ENCODE measurements at places on chromosomes 6 and 20.

DNA sequence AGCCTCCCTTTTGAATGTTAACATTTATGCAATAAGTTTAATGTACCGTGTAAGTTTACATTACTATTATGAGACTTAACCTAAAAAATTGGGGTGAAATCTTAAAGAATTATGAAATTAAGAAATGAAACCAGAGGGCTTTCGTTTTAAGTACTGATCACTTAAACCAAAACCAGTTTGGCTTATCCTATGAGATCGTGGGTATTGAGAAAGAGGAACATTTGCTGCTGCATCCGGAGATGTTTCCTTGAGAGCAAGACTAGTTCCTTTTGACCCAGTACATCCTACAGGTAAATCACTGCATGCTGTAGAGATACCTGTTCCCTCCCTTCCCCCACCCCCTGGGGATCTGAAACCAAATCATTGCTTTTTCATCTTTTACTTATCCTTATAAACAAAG is 201.3 kb downstream of the ESR1 start:
- peak; percentile 68 for DNase-seq

GRCh38 chr6:26057899-26058298 is 29.3 kb upstream of the HFE start:
- DNase-seq = no peak

DNA sequence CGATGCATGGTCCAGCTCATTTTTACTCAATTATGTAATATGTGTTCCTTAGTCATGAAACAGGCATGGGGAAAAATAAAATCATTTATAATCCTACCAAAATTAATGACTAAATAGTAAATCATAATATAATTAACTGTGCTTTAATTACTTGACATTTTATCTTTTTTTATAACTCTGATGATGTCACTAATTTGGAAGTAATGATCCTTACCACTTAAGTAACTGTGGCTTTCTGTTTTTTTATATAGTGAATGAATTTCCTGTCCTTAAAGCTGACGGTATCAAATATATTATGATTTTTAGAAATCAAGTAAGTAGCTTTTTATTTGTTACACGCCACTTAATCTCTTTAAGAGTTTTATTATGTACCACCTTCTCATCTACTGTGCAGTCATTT is 32.2 kb downstream of the CSE1L start:
- no peak for DNase-seq

- no peak for DNase-seq
These were observed 24.3 kb downstream of the TOP1 start for GRCh38 chr20:41052742-41053419.

DNA sequence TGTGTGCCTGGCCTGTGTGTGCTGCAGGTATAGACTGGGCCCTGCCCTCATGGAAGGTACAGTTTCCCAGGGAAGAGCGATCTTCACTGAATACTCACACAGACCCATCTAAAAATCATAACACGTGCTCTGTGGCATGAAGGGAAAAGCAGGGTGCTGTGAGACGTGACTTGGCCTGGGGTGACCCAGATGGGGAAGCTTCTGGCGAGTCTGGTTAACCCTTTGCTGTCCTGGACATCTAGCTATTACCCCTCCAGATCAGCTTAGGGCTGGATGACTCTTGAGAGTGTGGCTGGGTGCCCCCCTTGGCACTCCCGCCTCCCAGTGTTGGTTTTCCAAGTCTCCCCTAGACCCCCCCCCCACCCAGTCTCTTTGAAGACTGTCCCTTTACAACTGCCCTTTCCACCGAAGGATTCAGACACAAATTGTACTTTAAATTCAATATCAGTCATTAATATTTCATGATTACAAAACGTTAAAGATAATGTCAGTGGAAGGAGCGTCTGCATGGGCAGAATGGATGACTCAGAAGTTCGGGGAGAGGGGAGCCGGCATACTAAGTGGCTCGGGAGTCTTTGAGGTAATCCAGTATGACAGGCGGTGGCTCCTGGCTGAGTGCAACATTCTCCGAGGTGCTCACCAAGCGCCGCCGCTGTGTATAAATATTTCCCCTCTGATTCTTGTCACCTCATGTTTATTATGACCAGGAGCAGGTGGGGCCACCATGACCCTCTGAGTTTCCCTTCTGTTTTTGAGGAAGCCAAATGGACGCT is 77.3 kb downstream of the CD40 start:
- peak; percentile 42 for DNase-seq

GRCh38 chr20:39222101-39222500 is 260.0 kb downstream of the DHX35 start:
- no peak for DNase-seq

GRCh38 chr20:8918145-8918544 is 150.7 kb upstream of the PLCB4 start:
- no peak for DNase-seq

- no peak for DNase-seq
These were observed 52.9 kb downstream of the NOX3 start for GRCh38 chr6:155402656-155403304.

DNA sequence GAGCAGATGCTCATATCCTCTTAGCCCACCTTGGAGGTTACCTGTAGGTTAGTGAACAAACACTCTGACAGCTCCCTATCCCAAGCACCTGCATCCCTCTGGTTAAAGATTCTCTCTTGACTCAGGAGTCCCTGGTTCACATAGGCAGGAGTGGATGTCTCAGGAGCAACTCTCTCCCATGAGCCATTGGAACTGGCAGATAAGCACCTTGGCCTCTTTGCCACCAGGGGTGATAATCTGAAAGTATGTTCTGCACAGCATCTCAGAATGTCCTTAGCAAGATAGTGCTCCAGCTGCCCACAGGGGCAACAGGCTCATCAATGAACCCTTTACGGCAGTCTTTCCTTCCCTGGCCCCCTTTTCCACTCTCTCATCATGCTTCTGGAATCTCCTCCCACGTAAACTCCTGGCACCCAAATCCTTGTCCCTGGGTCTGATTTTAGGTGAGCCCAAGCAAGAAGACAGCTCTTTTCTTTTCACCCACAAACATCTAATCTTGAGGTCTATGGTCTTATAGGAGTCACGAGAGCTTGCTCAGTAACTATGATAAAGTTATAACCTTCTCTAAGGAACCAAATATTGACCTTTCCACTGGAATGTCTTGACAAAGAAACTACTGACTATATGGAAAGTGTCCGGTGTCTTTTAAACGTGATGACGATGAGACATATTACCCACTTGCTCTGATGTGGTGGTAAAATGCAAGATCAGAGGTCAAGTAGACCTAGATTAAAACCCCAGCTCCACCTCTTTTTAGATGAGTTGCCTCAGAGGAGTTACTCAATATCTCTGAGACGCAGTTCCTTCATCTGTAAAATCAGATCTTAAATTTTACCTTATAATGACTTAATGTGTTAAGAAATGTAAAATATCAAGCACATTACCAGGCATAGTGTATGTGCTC is 39.8 kb upstream of the ISM1 start:
- DNase-seq = no peak

GRCh38 chr6:160051390-160051789 is 70.2 kb upstream of the SLC22A1 start:
- DNase-seq = peak; percentile 51

DNA sequence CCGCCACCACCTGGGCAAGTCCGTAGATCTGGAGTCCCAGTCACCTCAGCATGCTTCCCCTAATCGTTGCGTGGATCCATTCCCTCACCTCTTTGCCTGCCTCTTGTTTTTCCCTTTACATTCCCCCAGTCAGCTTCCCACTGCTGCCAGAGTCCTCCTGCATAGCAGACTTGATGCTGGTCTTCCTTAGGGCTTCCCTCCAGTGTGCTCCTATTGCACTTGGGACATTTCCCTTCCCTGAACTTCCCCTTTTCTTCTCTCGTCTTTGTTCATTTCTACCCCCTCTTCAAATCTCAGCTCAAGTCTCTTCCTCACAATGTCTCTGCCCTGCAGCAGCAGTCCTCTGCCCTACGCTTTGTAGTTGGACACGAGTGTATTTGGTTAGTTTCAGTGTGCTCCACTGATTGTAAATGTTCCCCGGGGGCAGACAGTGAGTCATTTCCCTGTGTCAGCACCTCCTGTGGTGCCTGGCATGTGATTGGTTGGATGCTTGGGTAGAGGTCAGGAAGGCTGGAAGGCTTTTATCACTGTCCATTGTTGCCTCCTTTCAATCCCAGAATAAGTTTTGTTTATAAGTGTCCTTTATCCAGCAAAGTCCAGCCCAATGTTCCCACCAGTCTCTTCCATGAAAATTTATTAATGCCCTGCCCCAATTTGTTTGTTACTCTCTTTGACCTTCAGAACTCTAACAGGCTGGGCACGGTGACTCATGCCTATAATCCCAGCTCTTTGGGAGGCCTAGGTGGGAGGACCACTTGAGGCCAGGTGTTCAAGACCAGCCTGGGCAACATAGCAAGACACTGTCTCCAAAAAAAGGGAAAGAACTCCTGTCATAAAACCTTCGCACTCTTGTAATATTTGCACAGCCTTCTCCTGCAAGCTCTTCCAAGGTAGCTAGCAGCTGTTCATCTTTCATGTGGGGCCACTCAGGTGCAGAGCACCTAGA is 38.3 kb downstream of the FAM120B start:
- DNase-seq = peak; percentile 49

DNA sequence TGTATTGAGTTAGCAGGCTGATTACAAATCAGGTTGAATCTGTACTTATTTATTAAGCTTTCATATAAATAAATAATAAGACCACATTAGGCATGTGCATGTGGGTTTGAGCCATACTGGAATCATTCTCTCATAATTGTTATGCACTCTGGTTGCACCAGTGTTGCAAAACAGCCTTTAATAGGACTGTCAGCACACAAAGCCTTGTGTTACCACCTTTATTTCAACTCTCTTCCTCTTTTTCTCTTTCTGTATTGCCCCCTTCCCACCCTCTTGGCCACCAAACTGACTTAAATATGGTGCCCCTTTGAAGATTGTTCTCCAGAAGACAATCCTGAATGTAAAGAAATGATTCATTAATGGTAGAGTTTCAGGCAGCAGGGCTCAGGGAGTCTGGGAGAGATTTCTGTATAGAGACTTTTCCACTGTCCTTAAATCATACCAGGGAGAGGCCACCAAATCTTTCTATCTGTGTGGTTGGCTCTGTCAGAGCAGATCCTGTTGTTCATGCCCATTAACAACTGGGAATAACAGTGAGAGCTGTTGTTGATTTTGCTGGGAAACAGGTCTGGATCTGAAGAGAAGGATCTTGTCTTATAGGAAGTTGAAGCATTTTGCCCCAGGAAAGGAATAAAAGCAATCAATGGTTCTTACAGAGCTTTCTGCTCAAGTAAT is 131.6 kb upstream of the SOX4 start:
- DNase-seq = peak; percentile 40

DNA sequence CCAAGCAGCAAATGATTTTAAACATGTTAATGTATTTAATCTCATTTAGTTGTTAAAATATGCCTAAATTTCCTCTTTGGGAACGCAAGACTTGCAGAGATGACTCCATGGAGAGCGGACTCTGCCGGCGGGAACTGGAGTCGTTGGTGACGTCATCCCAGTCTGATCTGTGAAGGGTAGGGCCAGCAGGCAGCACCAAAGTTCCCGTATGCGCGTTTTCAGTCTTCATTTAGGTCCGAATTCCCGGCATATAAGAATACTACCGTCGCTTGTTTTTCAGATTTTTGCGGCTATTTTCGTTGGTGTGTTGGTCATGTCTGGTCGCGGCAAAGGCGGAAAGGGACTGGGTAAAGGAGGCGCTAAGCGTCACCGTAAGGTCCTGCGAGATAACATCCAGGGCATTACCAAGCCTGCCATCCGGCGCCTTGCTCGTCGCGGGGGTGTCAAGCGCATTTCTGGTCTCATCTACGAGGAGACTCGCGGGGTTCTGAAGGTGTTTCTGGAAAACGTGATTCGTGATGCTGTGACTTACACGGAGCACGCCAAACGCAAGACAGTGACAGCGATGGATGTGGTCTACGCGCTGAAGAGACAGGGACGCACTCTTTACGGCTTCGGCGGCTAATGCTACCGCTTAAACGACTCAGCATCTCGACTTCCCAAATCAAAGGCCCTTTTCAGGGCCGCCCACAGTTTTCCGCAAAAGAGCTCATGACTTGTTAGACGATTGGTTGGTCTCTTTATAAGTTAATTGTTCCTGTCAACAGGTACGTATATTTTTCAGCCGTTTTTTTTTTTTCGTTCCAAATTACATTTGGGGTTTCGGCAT is 117.3 kb downstream of the HFE start:
- peak; percentile 97 for DNase-seq

DNA sequence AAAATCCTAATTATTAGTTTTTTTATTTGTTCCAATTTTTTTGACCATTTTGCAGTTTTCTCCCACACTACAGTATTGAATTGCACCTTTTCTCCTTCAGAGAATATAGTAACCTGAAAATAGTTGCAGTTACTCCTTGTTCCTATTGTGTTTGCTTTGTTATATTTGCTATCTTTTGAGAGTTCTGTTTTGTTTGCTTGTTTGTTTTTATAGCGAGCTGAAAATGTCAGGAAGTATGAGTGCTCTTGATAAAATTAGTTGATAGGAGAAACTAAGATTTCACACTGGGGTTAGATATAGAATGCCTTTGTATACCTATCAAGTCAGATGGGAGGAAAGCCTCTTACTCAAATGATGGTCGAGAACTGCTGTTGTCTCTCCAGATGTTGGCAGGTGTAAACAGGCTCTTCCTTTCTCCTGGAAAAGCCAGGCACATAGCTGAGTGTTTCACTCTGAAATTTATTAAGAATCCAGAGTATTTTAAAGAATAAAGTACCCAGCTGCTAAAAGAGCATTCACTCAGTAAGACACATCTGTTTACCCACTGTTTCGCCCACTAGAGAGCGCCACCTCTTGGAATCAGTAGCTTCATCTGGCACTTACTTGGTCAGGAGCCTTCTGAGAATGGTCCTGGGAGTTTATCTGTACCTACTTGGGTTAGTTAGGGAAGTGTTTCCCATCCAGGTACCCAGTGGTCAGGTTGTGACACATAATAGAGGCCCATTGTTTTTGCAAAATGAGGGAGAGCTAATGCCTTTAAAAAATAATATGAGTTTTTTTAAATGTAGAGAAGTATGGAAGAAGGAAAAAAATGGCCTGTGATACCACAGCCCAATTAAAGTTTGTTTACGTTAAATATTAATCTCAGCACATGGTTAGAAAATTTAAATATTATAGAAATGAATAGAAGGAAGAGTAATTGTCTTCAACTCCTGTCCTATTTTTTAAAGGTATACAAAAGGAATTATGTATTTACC is 11.2 kb downstream of the NT5DC1 start:
- DNase-seq = no peak

GRCh38 chr6:27288136-27289044 is 23.7 kb downstream of the POM121L2 start:
- DNase-seq = no peak

- DNase-seq = peak; percentile 58
These were observed 22.5 kb downstream of the MOCS3 start for GRCh38 chr20:50980851-50981713.

GRCh38 chr6:67639161-67639560 is 995.9 kb upstream of the ADGRB3 start:
- no peak for DNase-seq

- DNase-seq = no peak
These were observed 53.3 kb upstream of the LGSN start for GRCh38 chr6:63372951-63373533.

- DNase-seq = peak; percentile 38
These were observed 303 bp downstream of the ILRUN start for GRCh38 chr6:34696189-34696738.
